ENCODE measurements at places on chromosomes 7 and 10.

GRCh38 chr10:23194966-23195845 is 3.1 kb downstream of the PTF1A start:
- DNase-seq = no peak

- DNase-seq = peak; percentile 52
Measured at GRCh38 chr10:101066146-101066895, 4.5 kb downstream of the KAZALD1 start.

- no peak for DNase-seq
Measured at GRCh38 chr10:29555091-29555745, 79.6 kb downstream of the SVIL start.

DNA sequence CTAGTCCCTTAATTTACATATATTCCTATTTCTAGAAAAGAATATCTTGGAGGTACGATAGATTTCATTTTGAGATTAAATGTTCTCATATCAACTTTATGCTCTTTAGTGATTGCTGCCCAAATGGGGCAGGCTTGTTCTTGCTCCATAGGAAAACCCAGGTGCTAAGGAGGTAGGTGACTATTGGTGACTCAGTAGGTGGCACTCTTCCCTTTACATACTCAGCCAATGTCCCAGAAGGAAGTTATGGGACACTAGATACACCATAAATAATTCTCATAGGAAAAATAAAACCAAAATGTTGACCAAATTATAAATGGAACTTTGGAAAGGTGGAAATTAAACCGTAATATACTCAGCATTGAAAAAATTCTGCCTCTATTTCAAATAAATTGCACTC is 4.0 kb downstream of the SKAP2 start:
- no peak for DNase-seq

DNA sequence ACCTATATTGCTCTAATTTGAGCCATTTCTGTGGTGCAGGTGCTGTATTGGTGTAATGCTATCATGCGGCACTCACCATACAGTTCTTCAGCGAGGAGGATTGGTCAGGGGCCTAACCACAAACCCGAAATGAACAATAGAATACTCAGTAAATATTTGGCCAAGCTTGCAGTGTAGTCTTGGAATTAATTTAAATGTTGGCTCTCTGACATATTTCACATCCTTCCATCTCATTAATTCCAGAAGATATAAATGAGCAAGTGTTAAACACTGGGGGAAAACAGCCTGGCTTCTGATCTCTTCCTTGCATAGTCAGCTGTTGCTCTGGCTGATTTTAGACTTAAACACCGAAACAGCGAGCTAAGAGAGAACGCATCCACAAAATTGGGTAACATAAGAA is 663.1 kb upstream of the GHITM start:
- DNase-seq = no peak

DNA sequence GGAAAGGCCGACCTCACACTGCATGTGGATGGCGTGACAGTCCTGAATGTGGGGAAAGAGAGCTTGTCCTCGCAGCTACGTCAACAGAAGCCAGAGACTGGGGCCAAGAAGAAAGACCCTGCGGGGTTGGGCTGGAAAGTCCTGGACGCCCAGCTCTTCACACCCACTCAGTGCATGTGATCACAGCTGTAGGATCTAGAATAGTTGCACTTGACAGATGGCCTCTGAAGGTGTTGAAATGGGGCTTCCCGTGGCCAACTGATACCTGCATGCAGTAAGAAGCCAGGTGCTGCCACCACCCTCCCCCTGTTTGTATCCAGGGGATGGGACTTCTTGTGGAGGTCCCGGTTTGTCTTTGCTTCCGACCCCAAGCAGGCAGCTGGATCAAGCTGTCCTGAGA is 34.1 kb upstream of the OCM2 start:
- DNase-seq = no peak

GRCh38 chr7:57412618-57413017 is 37.4 kb upstream of the ZNF716 start:
- DNase-seq = no peak

- no peak for DNase-seq
Measured at GRCh38 chr10:97762816-97763215, 9.0 kb downstream of the SFRP5 start.

GRCh38 chr7:79241288-79242060 is 212.0 kb downstream of the MAGI2 start:
- DNase-seq = no peak

DNA sequence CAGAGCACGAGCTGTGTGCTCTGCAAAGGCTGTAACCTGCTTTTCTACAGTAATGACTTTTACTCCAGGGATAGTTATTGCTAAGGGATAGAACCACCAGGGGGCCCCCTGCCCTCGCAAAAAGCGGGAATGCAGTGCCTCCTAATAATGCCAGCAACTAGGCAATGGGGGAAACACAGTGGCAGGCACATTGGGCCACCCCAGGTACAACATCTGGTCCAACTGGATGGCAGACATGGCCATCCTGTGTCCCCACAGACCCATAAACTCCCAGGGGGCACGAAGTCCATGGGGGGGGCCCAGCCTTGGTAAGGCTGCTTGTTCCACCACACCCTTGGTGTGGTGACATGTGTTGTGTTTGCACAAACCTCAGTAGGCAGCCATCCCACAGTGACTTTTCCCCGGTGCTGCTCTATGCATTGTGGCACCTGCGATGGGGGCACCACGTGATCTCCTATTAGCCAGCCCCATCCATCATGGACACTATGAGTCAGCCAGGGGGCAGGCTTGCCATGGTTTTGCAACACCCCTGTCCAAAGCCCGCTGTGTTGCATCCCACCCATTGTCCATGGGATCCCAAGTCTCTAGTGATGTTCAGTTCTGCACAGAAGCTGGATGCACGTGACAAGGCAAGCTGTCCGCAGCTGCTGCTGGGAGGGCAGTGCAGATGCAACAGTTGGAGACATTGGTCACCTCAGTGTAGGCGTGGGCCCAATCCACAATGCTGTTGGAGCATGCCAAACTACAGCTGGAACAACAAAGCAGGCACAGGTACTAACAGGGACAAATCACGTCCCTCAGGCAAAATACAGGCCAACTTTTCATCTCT is 84.0 kb downstream of the ANLN start:
- peak; percentile 8 for DNase-seq

DNA sequence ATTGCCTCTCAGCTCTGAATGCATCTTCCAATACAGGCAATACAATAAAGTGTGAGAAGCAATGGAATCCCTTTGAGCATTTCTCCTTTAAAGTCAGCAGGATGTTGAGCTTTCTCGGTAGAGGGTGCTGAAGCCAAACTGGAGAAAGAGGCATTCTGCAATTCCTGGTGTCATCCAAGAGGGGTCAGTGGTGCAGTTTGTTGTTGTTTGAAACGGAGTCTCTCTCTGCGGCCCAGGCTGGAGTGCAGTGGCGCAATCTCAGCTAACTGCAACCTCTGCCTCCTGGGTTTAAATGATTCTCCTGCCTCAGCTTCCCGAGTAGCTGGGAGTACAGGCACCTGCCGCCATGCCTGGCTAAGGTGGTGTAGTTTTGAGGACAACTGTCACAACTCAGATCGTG is 486.5 kb downstream of the CALN1 start:
- DNase-seq = no peak

DNA sequence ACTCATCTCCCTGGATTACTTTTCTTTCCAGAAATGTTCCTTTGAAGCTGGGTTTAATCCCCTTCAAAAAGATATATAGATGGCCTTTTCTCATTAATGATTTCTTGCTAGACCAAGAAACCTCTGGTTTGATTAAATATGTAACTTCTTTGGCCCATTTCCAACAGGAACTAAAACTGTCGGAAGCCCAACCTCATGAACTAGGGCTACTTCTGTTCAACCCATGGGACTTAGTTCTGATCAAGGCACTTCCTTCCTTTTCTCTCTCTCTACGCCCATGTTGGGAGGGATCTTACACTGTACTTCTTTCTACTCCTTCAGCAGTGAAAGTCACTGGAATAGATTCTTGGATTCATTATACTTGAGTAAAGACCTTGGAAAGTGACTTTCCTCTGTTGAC is 83.6 kb downstream of the TMEM106B start:
- DNase-seq = no peak

- peak; percentile 67 for DNase-seq
Measured at GRCh38 chr7:129144095-129144833, at the start of gene TSPAN33. TSPAN33 (plus strand) TSS chr7:129144707; CDS start chr7:129144981, 274 bp downstream.

GRCh38 chr10:3364768-3365480 is 192.3 kb upstream of the PITRM1 start:
- DNase-seq = no peak

GRCh38 chr7:78529392-78529791 is 730.8 kb downstream of the PHTF2 start:
- no peak for DNase-seq

GRCh38 chr7:45967591-45968157 is 46.6 kb upstream of the IGFBP3 start:
- no peak for DNase-seq

- no peak for DNase-seq
Measured at GRCh38 chr10:120883071-120883470, 31.9 kb downstream of the WDR11 start.
